Stimulated activated CD4-positive, alpha-beta T cell treated with anti-CD3 and anti-CD28 coated beads, Interleukin-2, amount 100 ng/mL, for 24 hours (primary cell): ENCODE measurements at places on chromosomes 2 and 18.

DNA sequence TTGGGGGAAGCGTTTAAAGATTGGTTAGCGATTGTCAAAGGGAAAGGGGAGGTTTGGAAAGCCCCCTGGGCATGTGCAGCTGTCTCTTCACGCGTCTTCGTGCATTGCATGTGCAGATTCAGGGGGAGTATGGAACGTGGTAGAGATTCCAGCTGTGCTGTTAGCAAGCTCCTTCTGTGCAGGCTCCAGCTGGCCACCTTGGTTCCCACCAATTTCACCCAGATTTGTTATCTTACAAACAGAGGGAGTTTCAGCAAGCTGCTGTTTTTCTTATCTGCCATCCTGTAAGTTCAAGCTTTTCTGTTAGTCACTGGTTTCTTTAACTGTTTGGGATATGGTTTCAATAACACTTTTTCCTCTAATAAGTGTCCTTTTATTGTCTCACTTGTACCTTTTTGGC is 30.4 kb downstream of the FARP2 start:
- DNase-seq = no peak

DNA sequence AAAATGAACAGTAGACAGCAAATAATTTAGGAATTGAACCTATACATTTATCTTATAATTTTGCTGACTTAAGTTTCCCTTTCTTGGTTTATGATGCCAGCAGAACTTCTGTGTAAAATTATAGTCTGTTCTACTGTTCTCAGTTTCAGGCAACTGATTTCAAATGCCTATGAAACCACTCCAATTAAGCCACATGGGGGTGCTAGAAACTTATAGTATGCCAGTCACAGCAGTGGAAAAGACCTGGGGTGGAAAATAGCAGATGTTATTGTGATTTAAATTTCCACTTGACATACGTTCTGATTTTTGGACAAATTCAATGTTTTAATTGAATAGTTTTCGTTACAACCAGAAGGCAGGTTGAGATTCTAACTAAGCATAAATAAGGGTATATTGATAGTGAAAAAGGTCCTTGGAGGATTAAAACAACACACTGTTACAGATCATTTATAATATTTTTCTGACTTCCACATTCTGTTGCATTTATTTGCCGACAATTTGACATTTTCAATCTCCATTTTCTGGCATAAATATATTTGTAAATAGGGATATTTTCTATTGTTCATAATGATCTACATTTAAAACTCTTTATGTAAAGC is 61.4 kb downstream of the CPS1 start:
- DNase-seq = no peak

GRCh38 chr2:99777656-99778290 is 288.0 kb upstream of the REV1 start:
- no peak for DNase-seq

DNA sequence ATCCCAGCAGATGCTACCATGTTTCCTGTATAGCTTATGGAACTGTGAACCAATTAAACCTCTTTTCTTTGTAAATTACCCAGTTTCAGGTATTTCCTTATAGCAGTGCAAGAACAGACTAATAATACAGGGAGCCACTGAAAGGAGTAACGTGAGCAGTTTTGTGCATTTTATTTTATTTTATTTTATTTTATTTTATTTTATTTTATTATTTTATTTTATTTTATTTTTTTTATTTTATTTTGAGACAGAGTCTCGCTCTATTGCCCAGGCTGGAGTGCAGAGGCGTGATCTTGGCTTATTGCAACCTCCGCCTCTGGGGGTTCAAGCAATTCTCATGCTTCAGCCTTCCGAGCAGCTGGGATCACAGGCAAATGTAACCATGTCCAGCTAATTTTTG is 156.3 kb upstream of the MSH6 start:
- DNase-seq = no peak

DNA sequence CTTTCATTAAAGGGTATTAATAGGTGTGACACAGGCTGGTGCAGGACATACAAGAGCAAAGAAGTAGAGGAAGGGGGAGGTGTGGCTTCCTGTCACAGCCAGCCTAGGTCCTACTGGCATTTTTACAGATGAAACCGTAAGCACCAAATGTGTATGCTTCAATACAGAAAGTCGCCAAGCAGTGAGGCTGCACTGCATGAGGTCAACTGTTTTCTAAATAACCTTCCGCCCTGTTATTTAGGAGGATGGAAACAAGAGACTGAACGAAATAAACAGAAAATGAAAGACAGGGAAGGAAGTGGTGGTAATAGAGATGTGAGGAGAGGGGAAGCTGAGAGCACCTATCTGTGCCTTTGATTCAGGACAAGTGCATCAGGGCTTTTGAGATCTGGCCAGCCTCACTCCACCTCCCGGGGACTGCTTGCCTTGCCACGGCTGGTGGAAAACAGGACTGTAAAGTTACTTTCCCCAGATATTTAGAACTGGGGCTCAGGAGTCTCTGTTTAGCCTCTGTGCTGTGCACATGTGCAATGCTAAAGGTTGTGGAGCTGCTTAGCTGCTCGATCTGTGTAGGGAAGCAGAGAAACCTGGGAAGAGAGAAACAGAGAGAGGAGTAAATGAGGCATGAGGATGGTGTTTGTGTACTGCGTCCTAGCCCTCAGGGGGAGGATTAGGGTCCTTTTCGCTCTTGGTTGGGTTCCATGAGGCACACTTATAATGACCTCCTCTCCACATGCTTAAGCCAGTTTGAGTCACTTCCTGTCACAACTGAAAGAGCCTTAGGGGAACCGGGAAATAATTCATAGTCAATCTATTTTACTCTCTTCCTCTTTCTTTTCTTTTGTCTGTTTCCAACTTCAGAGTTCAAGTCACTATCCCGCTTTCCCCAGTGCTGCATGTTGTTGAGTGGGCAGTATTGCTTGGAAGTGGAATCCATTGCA is 62.3 kb upstream of the BOD1L2 start:
- no peak for DNase-seq

DNA sequence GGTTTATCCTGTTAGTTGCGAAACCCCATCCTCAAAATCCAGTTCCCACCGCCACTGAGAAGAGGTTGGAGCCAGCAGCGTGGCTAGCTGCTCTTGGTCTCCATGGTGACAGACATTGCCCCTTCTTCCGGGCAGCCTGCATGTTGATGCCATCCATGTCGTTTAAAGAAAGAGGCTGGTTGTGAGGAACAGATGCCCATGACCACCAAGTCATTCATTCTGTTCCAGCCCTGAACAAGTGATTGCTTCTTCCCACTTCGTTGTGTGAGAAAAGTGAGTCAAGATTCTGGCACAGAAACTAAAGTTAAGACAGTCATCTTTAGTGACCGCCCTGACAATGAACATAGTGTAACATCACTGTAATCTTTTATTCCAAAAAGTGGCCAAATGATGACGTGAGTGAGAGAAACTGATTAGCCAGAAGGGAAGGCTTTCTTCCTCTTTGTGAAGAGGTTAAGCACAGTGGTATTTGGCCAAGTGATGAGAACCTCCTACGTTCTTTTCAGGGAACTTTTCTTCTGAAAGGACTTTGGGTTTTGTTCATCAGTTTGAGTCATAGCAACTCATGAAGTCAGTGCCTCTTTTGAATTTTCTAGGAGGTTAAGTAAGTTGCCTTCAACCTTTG is 272.5 kb downstream of the GALR1 start:
- no peak for DNase-seq

DNA sequence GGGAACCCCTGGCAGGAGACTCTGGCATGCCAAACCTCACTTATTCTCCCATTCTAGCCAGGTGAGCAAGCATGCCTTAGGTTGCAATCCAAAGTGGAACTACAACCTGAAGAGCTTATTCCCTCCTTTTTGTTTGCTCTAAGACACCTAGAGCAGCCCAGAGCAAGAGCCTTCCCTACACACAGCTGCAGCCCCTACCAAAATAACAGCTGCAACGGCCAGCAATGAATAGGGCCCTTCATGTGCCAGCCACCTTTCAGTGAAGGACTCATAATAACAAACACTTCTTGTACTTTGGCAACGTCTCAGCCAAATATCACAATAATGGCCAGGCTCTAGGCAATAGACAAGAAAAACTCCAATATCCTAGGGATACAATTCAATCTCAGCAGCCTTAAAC is 178.7 kb downstream of the ALK start:
- no peak for DNase-seq

DNA sequence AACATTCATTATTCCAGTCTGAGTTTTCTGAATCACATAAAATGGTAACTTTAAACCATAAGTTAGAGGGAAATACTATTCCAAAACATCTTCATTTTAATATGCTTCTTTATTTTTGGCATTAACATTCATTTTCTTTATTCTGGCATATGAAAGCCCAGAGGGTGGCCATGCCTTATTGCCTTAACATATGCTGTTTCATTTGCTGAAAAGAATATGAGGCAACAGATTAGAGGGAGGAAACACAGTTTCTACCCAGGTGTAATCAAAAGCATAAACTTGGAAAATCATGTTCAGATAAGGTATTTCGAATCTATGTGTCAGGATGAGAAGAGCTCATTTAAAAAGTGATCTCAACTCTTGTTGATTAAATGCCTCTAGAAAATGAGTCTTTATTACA is 379.9 kb upstream of the DSEL start:
- DNase-seq = no peak

DNA sequence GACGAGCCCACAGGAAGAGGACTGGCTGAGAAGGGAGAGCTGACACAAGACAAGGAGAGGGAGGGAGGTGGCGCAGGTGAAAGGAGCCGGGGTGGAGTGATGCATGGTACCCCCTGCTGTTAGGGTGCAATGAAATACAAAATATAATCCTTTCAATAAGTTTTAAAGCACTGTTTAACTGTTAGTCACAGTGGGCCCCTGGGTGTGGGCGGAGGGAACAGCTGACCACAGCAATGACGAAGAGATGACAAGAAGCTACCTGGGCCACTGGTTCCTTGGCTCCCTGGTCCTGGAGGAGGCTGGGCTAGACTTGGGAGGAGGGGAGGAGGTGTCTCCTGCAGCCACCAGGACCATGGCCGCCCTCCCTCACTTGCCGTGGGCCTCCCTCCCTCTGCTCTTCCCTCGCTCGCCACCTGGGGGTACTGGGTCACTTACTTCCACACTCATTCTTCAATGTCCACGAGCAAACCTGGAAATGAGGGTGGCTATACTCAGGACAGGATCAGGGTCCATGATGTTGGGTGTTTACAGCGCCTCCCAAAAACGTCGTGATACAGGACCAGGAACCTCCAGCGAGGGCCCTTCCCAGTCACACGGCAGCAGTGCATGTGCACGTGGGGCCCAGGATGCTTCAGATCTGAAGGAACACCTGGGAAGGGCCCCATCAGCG is 196.1 kb downstream of the ANKRD30B start:
- DNase-seq = no peak

DNA sequence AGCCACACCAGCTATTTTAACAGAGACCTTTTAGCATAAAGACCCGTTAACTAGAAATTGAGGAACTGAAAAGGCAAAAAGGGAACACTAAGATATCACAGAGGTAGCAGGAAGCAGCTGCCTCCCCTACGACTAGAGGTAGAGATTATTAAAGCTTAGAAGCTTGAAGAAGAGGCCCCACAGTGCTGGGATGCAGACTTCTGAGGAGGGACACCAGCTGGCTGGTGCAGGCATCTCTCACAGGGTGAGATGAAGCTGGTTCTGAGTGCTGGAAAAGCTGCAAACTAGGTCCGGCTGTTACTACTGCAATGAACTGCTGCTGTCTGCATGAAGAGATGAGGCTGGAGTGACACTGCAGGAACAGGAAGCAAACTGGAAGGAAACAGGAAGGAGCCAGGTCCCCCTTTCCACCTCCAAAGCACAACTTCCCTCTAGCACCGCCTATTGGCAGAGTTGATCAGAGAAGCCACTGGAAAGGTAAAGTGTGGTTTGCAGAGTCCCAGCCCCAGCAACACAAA is 61.2 kb upstream of the MRPS9 start:
- no peak for DNase-seq

DNA sequence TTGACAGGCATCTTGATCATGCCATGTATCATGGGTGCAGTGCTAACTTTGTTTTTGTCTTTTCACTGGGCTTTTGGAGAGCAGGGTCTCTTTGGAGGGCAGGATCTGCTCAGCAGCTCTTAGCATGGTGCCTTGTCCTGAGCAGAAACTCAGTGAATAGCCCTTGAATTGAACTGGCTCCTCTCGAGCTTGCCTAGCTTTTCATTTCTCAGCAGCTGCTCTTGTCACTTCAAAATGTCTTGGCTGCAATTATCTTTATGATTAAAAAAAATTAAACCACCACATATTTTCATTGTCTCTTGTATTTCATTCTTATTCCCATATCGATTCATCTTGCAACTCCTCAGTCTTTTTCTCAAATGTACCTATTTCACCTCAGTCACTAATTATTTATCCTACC is 50.5 kb downstream of the CCDC85A start:
- no peak for DNase-seq

- DNase-seq = no peak
These were observed 3.0 kb downstream of the COL5A2 start for GRCh38 chr2:189176516-189176915.

GRCh38 chr18:46155641-46156051 is 51.5 kb downstream of the HAUS1 start:
- DNase-seq = peak; percentile 18

- no peak for DNase-seq
These were observed 158.0 kb upstream of the SPHKAP start for GRCh38 chr2:228339525-228339924.

- DNase-seq = peak; percentile 7
These were observed 2.0 kb upstream of the THUMPD2 start for GRCh38 chr2:39780825-39781600.

DNA sequence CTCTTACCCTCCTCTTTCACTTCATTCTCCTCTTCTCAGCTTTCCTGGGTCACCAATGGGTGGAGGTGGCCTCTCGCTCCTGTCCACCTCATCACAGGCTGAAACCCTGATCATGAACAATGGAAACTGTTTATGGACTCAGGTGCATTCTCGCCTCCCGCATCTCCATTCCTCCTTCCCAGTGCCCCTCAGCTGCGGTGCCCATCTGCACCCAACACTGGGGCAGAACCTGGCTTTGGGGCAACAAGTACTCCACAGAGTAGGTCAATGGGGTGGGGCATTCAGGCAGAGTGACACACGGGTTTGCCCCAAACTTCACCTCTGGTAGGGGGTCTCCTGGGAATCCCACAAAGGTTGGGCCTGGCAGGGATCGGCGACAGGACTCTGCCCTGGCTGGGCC is 199.5 kb downstream of the RTP5 start:
- no peak for DNase-seq

GRCh38 chr2:177332026-177332991 is 60.3 kb upstream of the AGPS start:
- peak; percentile 41 for DNase-seq

- DNase-seq = no peak
These were observed 1.9 kb downstream of the GLB1L start for GRCh38 chr2:219243291-219243761.

DNA sequence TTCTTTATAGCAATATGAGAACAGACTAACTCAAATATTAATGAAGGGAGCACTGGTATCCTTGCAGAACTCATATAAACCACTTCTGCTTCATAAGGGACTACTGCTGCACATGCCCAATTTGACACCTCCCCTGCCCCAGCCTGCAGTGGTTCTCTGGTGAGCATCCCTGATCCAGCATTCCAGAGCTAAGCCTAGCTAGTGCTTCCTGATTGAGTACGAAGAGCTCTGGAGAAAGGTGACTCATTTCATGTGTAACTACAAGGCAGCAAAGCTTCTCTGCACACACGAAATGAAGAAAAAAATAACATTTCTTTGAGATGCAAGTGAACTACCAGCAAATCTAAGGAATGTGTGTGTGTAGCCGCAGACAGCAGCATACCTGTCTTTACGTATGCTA is 22.8 kb upstream of the ADNP2 start:
- DNase-seq = no peak
